IPS DF 6.9 (cell line): ENCODE measurements at places on chromosomes 12 and 14.

DNA sequence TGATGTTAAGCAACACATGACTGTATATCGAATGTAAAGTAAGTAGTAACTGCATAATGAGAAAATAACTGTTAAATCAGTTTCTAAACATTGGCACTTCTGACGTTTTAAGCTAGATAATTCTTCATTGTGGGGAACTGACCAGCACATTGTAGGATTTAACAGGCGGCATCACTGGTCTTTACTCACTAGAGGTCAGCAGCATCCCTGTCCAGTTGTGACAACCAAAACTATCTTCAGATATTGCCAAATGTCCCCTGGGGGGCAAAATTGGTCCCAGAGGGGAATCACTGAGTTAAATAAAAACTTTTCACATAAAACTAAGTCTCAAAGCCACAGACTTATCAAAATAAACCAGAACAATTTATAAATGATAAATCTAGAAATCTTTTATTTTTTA, 65.3 kb downstream of the BLTP3B start:
- no peaks in the 10 kb centered on the region for H3K4me1 ChIP-seq
- no peak overlapping the region for H3K4me3 ChIP-seq
- no peak for DNase-seq
- H3K27me3 ChIP-seq = no peaks in the 10 kb centered on the region
- no peak overlapping the region for H3K27ac ChIP-seq

DNA sequence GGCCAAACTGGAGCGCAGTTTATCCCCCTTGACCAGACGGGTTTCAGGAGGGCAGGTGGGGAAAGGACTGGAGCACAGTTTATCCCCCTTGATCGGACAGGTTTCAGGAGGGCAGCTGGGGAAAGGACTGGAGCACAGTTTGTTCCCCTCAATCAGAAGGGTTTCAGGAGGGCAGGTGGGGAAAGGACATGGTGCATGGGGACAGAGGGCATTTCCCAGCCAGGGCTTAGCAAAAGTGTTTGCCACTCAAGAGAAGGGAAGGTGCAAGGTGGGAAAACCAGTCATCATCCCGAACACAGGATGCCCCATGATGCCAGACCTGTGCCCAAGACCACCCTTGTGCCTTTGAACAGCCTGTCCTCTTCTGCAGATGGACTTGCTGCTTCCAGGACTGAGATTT, 54.7 kb downstream of the SPTB start:
- no peak overlapping the region for H3K27ac ChIP-seq
- H3K4me3 ChIP-seq = no peak overlapping the region
- peaks cover 3% of the 10 kb centered on the region; the same call in 1 of the 2 replicates for H3K4me1 ChIP-seq
- no peaks in the 10 kb centered on the region for H3K27me3 ChIP-seq
- no peak for DNase-seq
- H3K36me3 ChIP-seq = no peaks in the 10 kb centered on the region

GRCh38 chr12:108511633-108512540, 3.2 kb upstream of the FICD start:
- H3K36me3 ChIP-seq = no peaks in the 10 kb centered on the region
- no peaks in the 10 kb centered on the region for H3K4me1 ChIP-seq
- DNase-seq = peak; percentile 82
- H3K4me3 ChIP-seq = no peak overlapping the region

DNA sequence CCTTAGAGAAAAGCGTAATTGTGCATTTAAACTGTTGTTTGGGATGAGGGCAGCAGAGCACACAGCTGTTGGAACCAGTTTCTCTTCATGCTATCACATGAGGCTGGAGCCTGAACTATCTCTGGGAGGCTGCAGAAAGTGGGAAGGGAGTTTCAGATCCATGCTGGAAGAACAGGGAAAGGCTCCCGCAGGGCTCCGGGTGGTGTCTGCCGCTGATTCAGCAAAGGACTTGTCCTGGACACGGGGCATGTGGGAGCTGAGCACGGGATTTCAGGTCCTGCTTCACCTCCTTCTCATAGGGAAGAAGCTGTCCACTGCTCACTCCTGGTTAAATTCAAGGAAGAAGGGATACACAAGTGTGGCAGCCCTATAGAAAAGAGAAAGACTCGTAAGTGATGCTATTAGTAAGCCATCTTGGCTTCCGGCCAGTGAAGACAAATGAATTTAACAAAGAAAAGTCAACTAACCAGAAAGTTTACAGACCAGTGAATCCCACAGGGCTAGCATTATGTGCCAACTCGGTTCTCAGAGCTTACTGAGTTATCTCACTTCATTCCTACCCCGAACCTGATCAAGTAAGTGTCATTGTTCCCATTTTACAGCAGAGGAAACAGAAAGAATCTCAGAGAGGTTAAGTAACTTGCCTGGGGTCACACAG, 6.7 kb upstream of the FZD10 start:
- DNase-seq = no peak
- H3K4me3 ChIP-seq = no peak overlapping the region
- H3K27ac ChIP-seq = no peak overlapping the region

DNA sequence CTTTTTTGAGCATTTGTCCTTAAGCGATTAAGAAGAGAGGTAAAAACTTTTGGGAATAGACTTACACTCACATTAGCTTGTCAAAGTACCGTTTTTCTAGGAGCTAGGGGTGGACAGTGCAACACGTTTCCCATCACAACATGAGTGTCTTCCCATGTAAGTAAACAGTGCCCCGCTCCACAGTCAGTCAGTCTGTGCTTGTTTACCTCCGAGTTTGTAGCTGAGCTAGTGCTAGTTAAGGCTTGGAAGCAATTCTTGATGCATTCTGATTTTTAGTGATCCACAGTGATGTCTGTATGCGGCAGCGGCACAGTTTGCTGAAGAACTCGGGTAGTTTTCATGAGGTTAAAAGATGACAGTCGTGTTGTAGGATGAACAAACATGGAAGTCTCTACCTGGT, 941 bp downstream of the ZDHHC17 start:
- H3K4me1 ChIP-seq = peaks cover 2% of the 10 kb centered on the region; the same call in 1 of the 2 replicates
- no peak overlapping the region for H3K27ac ChIP-seq
- H3K36me3 ChIP-seq = no peaks in the 10 kb centered on the region
- no peak for DNase-seq

DNA sequence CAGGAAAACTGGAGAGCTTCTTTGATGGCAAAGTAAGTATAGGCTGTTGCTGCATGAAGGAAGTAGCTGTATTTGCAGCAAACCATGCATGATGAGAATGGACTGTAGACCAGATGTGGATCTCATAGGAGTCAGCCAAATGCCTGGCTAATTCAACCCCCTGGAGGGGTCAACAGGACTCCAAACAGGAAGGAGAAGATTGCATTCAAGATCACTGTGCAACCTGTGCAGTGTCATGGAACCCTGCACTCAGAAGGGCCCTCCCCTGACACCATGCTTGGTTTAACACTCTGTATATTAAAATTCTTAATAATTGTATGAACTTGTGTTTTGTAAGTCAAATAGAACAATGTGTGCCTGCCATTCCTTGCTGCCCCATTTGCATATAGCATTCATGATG, 225.1 kb upstream of the FSCB start:
- DNase-seq = no peak
- no peak overlapping the region for H3K27ac ChIP-seq
- H3K27me3 ChIP-seq = no peaks in the 10 kb centered on the region
- no peaks in the 10 kb centered on the region for H3K36me3 ChIP-seq
- no peaks in the 10 kb centered on the region for H3K4me1 ChIP-seq

GRCh38 chr14:54894995-54895394, 7.6 kb downstream of the GCH1 start:
- no peak for DNase-seq
- H3K36me3 ChIP-seq = no peaks in the 10 kb centered on the region
- H3K27me3 ChIP-seq = no peaks in the 10 kb centered on the region
- H3K27ac ChIP-seq = no peak overlapping the region
- no peaks in the 10 kb centered on the region for H3K4me1 ChIP-seq
- no peak overlapping the region for H3K4me3 ChIP-seq

DNA sequence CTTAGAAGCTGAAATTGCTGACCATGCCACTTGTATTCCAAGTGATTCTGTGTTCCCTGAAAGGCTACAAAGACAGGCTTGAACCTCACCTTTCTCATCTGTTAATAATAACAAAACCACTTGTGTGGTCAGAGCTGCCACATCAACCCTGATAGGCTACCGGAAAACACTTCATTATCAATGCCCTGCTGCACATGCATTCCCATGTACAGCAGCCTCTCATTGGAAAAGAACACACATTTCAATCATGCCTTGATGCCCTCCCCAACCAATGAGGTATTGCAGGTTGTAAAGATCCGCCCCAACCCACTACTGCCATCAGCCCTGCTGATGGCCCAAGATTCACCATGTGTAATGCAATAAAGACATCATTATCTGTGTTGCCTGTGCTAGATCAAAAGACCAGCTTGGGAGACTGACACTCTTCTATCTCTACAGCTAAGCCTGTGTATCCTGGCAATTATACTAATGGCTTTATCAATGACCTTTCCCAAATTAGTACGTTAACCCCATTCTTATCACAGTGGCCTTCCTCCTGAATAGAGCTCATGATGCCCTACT, 2.8 kb downstream of the GPR19 start:
- no peaks in the 10 kb centered on the region; the same call in 1 of the 2 replicates for H3K4me1 ChIP-seq
- no peak overlapping the region for H3K4me3 ChIP-seq
- H3K27ac ChIP-seq = no peak overlapping the region
- no peaks in the 10 kb centered on the region for H3K27me3 ChIP-seq
- no peak for DNase-seq

DNA sequence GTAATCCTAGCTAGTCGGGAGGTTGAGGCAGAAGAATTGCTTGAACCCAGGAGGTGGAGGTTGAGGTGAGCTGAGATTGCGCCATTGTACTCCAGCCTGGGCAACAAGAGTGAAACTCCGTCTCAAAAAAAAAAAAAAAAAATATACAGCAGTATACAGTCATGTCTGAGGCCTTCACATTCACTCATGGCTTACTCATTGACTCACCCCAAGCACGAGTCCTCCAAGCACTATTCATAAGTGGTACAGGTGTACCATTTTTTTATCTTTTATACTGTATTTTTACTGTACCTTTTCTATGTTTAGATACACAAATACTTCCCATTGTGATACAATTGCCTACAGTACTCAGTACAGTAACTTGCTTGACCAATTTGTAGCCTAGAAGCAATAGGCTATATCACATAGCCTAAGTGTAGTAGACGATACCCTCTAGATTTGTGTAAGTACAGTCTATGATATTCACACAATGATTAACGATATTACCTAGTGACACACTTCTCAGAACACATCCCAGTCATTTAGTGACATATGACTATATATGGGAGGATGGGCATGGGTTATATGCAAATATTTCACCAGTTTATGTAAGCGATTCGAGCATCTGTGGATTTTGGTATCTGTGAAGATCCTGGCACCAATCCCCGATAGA, 12.2 kb downstream of the LLPH start:
- no peaks in the 10 kb centered on the region for H3K36me3 ChIP-seq
- no peaks in the 10 kb centered on the region for H3K4me1 ChIP-seq
- DNase-seq = no peak
- no peaks in the 10 kb centered on the region for H3K27me3 ChIP-seq
- H3K4me3 ChIP-seq = no peak overlapping the region

DNA sequence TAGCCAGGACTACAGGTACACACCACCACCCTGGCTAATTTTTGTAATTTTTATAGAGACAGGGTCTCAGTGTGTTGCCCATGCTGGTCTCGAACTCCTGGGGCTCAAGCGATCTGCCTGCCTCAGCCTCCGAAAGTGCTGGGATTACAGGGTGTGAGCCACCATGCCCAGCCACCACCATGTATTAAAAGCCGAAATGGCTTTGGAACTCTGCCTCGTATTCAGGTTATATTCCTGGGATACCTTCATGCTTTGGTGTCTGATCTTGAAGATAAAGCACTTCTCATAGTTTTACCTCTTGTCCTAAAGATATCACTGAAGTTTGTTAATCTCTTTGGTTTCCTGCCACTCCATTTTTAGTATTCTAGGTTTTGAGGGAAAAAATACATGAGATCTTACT, 47.2 kb downstream of the MYO1H start:
- no peak for DNase-seq
- H3K4me1 ChIP-seq = no peaks in the 10 kb centered on the region
- no peaks in the 10 kb centered on the region for H3K27me3 ChIP-seq
- H3K27ac ChIP-seq = no peak overlapping the region

- H3K4me3 ChIP-seq = no peak overlapping the region
- H3K27me3 ChIP-seq = no peaks in the 10 kb centered on the region
- H3K27ac ChIP-seq = no peak overlapping the region
- H3K36me3 ChIP-seq = no peaks in the 10 kb centered on the region
- DNase-seq = no peak
These were observed 13.0 kb upstream of the TMTC2 start for GRCh38 chr12:82673698-82674097.

DNA sequence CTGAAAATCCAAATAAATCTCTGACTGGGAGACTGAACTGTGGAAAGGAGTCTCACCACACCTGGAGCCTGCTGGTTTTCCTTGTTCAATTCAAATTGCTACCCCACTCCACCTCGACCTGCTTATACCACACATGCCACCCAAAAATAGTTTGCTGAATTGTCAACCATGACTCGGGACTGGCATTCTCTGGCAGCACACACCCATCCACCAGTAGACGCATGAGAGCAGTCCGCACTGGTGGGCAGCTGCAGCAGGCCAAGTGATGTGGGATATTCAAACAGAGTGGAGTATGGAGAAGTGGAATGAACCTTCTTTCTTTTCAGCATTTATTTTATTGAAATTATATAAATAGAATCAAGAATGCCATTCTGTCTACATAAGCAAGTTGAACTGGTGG, 38.7 kb upstream of the SYCP3 start:
- H3K27me3 ChIP-seq = no peaks in the 10 kb centered on the region
- DNase-seq = no peak
- no peak overlapping the region for H3K4me3 ChIP-seq
- H3K4me1 ChIP-seq = peaks cover 2% of the 10 kb centered on the region

DNA sequence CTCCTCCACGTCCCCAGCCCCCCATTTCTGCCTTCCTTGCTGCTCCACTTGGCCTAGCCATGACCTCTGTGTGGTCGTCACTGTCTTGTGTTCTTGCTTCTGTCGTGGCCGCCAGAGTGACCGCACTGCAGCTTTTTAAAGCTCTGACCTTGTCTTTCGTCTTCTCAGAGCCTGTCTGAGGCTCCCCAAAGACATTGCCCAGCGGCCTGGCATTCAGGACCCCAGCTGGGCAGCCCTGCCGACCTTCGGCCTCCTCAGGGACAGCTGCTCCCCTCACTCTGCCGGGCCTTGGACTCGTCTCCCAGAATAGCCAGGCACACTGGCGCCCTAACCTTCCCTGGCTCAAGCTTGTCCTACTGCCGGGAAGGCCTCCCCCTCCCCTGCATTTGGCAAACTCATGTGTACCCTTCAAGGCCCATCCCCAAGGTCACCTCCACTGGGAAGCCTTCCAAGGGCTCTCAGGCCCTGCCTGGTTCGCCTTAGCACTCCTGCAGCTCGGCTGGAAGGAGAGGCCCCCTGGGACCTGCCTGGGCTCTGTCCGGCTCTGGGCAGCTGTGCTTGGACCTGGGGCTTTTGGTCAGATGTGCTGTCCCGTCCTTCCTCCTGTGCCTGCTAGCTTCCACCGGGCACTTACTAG, 15.7 kb upstream of the DLK1 start:
- H3K27me3 ChIP-seq = no peaks in the 10 kb centered on the region; the same call in 1 of the 2 replicates
- H3K4me3 ChIP-seq = no peak overlapping the region
- H3K27ac ChIP-seq = no peak overlapping the region
- peaks cover 2% of the 10 kb centered on the region; the same call in 1 of the 2 replicates for H3K4me1 ChIP-seq
- no peak for DNase-seq

GRCh38 chr12:19710811-19711793, 271.8 kb downstream of the AEBP2 start:
- no peaks in the 10 kb centered on the region for H3K36me3 ChIP-seq
- DNase-seq = no peak
- H3K4me3 ChIP-seq = no peak overlapping the region
- no peaks in the 10 kb centered on the region for H3K4me1 ChIP-seq
